CD8-positive, alpha-beta memory T cell (primary cell): ENCODE measurements at places on chromosomes 6 and 20.

- DNase-seq = no peak
These were observed 30.8 kb downstream of the SLC2A10 start for GRCh38 chr20:46740214-46740609.

DNA sequence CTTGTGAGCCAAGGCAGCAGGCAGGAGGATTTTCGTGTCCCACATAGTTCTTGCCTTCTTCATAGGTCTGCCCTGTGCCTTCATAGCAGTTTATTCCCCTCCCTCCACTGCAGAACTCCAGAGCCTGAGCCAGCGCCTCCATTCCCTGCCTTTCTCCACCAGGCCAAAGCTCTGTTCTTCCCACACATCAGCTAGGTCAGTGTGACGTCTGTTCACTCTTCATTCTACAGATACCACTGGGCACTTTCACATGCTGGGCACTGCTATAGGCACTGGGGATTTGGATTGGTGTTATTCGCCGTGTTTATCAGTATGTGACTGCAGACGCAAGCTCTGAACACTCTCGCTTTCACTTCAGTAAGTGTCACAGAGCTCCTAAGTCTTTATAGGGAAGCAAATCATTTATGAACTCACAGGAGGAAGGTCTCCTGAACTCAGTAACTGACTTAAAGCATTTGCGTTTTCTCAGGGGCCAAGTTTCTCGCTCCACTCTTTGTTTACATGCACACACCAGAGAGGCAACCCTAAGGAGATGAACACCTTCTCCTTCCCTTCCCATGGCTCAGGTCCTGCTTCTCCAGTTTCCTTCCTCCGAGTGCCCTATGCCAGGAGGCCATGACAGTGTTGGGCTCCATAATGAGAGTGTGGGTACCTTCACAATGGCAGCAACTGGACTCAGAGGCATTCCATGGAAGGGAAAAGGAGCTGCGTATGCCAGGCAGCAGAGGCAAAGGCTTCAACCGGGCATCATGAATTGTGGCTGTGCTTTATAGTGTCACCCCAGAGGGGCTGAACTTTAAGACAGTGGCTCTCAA is 6.3 kb upstream of the APMAP start:
- DNase-seq = no peak

DNA sequence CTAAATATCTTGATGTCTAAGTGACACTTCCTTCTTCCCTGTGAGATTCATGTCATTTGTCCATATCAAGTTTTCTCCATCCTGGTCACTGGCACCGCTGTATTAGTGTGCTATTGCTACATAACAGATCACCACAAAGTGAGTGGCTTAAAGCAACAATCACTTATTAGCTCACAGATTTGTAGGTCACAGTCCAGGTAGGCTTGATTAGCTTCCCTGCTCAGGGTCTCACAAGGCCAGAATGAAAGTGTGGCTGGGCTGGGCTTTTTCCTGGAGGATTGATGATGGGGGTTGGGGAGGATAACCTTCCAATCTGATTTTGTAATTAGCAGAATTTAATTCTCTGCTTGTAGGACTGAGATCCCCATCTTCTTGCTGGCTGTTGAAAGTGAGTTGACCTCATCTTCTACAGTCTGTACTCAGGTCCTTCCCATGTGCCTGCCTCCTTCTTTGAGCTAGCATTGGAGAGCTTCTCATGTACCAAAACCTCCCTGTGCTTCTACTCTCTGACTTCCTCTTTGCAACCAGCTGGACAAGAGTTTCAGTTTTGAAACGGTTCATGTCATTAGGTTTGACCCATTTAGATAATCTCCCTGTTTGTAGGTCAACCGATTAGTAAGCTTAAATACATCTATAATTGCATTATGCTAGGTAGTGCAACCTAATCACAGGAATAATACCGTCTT is 152.4 kb upstream of the MAN1A1 start:
- DNase-seq = no peak

DNA sequence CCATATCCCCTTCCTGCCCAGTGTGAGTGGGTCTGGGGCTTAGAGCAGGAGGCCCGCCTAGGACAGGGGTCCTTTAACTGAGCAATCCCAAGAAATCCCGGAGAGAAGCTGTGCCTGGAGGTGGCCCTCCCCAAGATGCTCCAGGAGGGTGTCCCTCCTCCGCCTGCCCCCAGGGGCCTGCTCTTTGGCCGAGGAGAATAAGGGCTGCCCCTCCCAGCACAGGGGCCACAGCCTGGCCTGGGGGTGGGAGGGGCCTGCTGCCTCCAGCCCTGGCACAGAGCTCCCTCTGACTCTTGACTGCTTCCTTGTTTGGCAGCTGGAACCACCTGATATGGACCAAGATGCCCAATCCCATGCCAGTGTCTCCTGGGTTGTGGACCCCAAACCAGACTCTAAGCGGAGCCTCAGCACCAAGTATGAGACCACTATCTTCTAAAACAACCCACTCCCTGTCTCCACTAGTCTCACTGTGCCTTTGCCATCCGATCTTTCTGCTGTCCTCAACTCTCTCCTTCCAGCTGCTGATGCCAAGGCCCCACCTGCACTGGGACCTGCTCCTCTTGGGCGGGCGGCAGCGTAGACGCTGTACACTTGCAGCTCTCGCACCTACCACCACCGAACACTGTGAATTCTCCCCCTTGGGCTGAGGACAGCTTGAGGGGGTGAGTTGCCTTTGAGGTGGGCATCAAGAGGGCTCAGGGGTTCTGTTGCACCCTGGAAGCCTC is 54.3 kb downstream of the TCP11 start:
- no peak for DNase-seq

DNA sequence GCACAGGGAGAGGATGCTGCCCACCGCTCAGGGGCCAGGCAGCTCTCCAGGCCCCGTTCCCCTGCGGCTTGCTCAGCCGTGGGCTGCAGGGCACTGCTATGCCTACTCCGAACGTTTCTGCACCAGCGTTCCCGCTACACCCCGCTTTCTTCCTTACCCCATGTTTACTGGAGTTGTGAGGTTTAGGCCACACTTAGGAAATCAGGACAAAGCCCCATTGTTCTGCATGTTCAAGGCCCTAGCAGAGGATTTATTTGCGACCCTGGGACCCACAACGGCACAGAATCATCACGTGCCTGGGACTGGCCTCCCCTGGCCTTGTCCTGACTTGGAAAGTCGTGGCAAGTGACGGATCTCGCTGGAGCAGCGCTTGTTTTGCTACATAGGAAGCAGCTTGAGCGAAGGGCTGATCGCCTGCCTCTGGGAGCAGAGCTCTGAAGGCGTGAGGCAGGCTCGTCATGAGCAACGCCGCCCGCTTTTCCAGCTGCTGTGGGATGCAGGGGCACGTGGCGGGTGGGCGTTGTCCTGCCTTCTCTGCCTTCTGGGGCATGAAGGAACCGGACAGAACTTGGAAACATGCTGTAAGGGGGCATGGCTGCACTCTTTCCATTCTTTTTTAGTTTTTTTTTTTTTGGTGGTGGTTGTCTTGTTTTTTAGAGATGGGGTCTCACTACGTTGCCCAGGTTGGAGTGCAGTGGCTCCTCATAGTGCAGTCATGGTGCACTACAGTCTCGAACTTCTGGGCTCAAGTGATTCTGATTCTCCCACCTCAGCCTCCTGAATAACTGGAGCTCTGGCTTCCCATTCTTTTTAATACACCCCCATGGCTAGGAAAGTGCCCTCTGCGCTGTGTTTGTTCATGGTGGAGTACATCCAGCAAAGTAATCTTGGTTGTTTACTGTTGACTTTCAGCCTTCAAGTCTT is 14.6 kb upstream of the TMEM181 start:
- DNase-seq = no peak

DNA sequence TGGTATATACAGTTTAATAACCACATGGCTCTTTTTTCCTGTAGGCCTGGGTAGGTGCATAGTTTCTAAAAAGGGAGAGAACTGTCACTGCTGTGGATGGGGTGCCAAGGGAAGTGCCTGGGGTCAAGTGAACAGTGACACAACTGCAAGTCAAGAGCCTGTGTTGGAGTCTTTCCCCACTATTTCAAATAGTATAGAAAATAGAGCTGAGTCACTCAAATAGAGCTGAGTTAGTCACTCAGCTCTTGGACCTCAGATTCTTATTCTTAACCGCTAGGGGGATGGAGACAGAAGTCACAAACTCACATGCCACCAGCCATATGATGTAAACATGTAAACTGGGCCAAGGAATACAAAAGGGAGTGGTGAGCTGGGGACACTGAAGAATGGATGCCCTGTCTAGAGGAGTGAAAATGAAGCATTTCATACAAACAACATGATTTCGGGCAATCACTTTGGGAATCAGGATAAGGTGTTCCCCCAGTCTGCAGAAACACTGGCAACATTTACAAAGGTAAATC is 2.1 kb downstream of the NQO2 start:
- no peak for DNase-seq

DNA sequence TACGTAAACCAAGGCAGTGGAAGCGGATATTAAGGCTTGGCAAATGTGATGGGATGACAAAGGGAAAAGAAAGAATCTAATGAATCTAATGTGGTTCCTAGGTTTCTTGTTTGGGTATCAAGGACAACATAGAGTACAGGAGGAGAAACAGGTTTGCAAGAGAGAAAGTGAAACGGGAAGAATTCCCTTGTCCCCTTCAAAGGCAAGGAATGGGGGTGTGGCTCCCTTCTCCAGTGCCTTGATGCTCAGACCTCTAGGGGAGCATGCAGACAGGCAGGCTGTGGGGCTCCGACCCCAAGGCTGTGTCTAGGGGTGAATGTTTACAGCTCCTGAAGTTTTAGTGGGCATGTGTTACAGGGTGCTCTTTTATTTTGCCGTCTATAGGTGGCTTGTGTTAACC is 317.5 kb upstream of the HSF2 start:
- no peak for DNase-seq

- DNase-seq = no peak
These were observed 192.6 kb upstream of the RAB32 start for GRCh38 chr6:146351018-146351417.

- no peak for DNase-seq
These were observed 116.5 kb downstream of the LY86 start for GRCh38 chr6:6705061-6705425.
